ENCODE measurements at places on chromosomes 11 and 22.
A peak's percentile ranks its signal among the peaks of the same experiment; 100 is the strongest.

DNA sequence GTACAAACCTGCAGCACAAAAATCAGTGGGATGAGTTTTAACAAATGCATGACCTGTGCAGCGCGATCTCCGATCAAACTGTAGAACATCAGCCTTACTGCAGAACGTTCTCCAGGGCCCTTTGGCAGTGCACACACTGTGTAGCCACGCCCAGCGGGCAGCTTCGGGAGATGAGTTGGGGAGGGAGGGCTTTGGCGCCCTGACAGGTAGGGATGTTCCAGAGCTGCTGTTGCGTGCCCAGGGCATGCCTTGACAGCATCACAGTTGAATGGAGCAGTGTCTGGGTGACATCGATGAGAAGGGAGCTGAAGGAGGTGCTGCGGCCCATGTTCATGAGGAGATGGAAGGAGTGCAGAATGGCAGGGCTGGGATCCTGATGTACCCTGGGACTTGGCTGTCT lies 80.2 kb downstream of the TBC1D22A start:
- no peak for DNase-seq

DNA sequence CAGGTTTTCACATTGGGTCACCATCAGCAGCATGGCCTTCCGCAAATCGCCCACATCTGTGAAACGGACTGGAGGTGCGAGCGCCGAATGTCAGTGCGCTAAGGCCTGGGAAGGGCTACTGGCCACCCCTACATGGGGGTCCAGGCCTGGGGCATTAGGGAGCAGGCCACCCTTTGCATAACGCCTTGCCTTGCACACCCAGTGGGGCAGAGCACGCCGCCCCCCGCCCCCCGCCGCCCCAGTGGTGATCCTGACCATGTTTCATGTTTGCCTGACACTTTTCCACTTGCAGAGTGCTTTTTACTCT lies 2.6 kb downstream of the GRK2 start:
- DNase-seq: no peak

DNA sequence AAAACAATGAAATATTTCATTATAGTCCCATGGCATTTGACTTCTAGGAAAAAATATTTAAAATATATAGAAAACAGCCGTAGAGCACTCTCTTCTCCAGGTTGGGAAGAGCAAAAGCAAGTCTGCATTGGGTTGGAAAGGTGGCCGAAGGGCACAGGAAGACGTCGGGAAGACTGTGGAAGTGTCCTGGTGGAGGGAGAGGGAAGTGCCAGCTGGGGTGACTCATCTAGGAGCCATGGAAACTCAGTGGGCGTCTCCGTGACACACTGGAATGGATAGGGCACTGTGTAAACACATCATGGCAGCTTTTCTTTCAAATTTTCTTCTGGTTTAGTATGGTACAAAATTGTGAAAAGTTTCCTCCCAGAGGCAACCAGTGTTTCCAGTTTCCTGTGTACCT lies 12.7 kb downstream of the GTPBP1 start:
- peak; percentile 86 for DNase-seq

DNA sequence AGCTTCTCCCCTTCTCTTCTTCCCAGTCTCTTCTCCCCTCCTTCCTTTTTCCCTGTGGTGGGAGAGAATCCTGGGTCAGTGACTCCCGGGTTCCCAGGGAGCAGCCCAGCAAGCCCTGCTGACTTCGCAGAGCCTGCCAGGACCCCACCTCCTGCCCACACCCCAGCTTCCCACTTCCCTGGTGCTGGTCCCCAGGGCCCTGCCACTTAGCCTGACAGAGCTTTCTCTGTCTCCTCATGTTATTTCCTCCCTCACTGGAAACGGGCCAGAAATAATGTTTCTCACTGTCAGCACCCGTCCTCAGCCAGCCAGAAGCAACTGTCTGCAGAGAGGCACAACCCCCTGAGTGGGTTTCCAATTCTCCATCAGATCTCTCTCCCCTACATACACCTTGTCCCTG lies 27.1 kb downstream of the C11orf96 start:
- no peak for DNase-seq

DNA sequence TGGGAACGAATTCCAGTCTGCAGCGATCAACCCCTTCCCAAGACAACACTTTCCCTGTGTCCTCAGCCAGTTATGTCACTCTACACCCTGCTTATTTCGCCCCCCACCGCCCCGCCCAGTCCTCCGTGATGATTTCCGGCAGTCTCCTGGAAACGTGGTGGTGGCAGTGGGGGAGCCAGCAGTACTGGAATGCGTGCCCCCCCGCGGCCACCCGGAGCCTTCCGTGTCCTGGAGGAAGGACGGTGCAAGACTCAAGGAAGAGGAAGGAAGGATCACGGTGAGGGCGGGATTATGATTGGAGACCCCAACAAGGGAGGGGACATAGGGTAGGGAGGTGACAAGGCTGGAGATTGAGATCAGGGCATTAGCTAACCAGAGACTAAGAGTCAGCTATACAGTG lies 4.1 kb downstream of the ROBO3 start:
- no peak for DNase-seq

- DNase-seq: no peak
Observed at GRCh38 chr11:39385911-39386310, 2073.5 kb downstream of the LRRC4C start.

- peak; percentile 78 for DNase-seq
Observed at GRCh38 chr11:6413791-6414201, 5.1 kb downstream of the APBB1 start.

DNA sequence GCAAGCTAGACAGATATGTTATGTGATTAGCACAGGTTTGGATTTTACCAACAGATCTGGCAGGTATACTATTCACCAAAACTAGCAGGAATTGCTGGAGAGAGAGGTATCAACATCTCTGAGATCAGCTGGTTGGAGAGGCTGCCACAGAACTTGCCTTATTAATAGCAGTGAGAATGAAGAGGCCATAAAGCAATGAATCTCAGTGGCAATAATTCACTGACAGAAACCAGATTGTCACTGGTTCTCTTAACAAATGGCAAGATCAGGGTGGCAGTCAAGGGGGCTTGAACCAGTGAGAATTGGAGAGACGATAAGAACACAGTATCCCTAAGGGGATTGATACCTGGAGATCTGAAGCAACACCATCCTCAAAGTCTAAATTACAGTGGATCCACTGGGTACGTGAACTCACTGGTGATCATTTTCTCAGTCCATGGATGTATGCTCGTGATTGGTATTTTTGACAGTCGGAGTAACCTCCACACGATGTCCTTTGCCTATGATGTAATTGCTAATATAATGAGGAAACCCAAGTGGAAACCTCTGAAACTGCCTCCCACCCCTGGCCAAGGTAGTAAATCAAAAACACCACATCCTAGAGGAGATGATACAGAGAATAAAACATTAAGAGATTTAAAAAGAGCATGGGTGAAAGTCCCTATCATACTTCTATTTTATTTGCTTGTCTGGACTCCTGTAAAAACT lies 17.7 kb upstream of the SLC5A12 start:
- DNase-seq: no peak

- DNase-seq: no peak
Observed at GRCh38 chr22:33504941-33505625, 415.2 kb downstream of the LARGE1 start.

- no peak for DNase-seq
Observed at GRCh38 chr11:104699981-104700380, 198.3 kb downstream of the CASP12 start.

GRCh38 chr22:46162285-46162684 lies 12.0 kb downstream of the PPARA start:
- DNase-seq: no peak

- DNase-seq: no peak
Observed at GRCh38 chr22:21022955-21023614, 8.1 kb downstream of the P2RX6 start.

- DNase-seq: no peak
Observed at GRCh38 chr11:69476509-69476961, 4.9 kb upstream of the LINC01488 start.

DNA sequence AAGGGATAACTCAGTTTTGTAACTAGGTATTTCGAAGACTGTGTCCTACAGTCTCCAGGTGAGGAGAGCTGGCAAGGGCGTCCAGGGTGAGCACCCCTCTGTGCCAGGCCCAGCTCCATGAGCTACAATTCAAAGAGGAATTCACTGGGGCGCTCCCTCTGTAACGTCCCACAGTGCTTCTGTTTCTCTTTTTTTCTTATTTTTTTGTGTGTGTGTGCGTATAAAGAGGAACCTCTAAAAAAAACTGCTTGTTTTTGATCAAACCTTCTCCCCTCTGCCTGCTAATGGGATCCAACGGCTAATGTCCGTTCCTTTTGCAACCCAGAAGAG lies 17.1 kb downstream of the ASCC2 start:
- DNase-seq: no peak

DNA sequence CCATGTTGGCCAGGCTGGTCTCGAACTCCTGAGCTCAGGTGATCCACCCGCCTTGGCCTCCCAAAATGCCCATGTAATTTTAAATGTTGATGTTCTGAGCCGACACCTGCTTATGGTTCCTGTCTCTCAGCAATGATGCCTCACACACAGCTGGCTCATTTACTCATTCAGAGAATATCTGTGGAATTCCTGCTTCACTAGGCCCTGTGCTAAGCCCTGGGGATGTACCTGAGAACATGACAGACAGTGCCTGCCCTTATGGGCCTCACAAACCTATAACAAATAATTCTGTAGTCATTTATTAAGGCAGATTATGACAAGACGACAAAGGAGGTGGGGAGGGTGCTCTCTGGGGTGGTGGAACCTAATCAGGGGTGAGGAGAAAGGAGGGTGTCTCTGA lies 93.7 kb downstream of the PRR5L start:
- no peak for DNase-seq

GRCh38 chr22:29275819-29276565 lies 7.9 kb downstream of the EWSR1 start:
- DNase-seq: no peak

DNA sequence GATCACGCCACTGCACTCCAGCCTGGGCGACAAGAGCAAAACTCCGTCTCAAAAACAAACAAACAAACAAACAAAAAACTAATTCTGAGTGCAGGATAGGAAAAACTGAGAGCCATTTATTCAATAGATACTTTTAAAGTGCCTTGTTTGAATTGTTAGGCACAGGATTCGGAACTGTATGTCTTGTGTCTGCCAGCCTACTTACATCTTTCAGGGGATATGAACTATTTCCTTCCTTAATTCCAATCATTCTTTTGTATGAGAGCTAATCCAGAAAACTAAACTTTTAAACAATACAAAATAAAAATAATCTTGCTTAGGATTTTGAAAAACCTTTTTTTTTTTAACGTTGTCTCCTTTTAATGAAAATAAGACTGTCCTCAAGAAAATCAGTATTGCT lies 12.6 kb downstream of the UVRAG start:
- DNase-seq: no peak

GRCh38 chr11:32333320-32333991 lies 101.9 kb downstream of the WT1 start:
- DNase-seq: peak; percentile 57

- no peak for DNase-seq
Observed at GRCh38 chr11:27873664-27874063, 173.4 kb upstream of the BDNF start.

DNA sequence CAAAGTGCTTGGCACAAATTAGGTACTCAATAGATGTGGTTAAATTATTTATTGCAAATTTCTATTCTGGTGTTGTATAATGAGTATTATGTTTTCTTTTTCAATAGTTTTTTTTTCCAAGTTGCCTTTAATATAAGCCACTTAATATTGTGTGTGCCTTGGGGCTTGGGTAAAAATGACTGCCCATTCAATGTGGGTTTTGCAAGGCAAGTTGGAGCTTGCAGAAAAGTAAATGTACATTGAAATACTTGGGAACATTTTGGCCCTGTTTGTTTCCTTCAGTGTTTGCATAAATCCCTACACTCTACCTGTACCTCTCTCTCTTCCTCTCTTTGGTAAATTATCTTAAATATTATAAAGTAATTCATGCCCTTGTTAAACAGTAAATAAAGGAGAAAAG lies 2.1 kb upstream of the CCDC81 start:
- no peak for DNase-seq

DNA sequence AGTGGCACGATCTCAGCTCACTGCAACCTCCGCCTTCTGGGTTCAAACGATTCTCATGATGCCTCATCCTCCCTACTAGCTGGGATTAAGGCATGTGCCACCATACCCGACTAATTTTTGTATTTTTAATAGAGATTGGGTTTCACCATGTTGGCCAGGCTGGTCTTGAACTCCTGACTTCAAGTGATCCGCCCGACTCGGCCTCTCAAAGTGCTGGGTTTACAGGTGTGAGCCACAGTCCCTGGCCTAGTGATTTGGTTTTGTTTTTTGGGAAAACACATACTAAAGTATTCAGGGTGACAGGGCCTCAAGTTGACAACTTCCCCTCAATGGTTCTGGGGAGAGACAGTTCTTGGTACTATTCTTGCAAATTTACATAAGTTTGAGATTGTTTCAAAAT lies 22.1 kb downstream of the TNRC6B start:
- no peak for DNase-seq

DNA sequence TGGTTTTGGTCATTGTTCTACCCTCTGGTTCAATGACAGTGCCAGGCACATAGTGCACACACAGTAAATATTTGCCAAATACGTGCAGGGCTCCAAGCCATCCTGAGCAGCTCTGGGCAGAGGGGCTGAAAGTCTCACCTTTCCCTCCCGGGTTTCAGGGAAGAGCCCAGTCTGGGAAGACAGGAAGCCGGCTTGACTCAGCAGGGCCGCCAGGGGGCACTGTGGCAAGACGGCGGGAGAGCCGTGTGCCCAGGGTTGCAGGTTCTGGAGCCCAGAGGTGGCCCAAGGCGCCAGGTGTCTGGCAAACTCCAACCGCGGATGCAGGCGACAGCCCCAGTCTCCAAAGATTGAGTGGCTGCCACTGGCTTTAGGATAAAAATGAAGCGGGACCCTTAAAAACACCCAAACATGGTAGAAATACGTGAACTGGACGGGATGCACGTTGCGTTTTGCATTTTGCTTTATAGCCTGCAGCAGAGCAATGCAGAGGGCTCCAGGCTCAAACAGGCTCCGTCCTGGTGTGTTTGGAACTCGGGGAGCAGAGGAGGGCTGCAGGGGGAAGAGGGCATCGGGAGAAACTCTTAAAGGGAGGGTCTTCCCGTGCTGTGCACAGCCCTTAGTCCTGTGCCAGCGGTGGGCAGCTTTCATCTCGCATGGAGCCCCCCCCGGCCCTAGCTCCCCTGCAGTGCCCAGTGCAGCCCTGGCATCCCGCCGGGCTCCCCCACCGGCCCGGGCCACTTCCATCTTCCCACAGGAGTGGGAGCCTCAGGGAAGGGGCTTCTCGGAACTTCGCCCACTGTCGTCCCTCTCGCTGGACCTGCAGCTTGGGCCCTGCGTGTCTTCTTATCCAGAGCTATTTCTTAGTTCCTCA lies 10.7 kb downstream of the KRTAP5-5 start:
- peak; percentile 56 for DNase-seq

- no peak for DNase-seq
Observed at GRCh38 chr11:72116019-72116755, 3.7 kb upstream of the ANAPC15 start.

GRCh38 chr11:2779981-2780849 lies 80.4 kb upstream of the KCNQ1OT1 start:
- DNase-seq: peak; percentile 16

GRCh38 chr11:103988595-103988969 lies 47.9 kb upstream of the DDI1 start:
- DNase-seq: no peak

DNA sequence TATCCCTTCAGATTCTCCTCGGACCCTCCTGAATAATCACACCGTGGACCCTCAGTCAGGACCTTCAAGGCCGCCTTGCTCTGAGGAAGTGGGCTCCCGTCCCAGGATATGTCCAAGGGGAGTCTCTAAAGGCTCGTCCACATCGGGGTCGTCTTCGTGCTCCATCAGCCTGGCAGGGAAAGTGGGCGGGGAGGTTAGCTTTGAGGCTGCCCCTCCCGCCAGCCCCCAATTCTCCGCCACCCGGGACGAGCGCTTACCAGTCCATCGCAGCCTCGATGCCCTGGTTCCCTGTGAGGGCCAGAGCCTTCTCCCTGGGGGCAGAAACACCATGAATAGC lies 472 bp downstream of the UBXN1 start:
- DNase-seq: no peak

All from dorsolateral prefrontal cortex (tissue), 122 donors.